ENCODE measurements at places on chromosomes 6 and 20.

DNA sequence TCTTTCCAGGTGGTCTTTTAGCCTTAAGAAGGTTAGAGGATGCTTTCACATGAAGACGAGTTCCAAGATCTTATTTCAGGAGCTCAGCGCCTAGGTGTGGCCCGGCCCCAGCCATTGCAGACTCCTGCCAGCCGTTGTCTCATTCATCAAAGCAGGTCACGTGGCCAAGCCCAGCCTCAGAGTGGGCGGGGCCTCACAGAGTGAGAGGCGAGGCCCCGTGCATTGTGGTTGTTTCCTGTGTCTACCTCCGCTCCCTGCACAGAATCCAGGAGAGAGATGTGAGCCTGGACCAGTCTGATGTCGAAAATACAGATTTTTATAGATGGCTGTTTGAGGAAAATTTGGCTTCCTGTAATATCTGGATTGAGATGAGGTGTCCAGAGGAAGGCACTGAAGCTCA is 49.2 kb upstream of the CST5 start:
- DNase-seq, result no peak

DNA sequence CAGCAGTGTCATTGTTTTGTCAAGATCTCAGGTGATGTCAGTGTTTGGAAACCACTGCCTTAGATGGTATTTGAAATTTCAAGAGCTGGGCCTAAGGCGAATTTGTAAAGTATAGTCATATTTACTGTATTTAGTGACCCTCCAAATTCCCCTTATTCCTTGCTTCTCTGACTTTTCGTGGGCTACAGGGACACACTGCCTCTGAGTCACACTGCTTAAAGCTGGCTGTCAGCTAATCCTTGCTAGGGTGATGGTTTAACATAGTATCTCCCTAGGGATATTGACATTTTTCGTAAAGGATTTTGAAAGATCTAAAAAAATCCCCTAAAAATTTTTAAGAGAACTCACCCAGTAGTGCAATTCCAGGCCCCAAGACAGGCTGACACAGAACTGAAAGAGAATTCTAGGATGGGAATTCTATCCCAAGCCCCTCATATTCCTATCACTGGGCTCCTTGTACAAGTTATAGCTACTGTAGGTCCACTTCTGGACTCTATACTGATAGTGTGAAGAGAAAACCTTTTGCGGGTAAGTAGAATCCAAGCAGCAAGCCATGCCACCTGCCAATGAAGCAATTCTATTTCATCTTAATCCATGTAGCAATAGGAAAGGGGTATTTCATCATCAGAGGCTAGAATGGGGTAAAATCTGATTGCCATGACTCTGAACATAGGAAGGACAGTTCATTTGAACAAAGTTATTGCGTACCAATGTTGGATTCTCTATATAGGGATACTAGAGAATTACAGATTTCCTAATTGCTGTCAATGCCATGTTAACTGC is 4.3 kb downstream of the BMP6 start:
- no peak for DNase-seq

DNA sequence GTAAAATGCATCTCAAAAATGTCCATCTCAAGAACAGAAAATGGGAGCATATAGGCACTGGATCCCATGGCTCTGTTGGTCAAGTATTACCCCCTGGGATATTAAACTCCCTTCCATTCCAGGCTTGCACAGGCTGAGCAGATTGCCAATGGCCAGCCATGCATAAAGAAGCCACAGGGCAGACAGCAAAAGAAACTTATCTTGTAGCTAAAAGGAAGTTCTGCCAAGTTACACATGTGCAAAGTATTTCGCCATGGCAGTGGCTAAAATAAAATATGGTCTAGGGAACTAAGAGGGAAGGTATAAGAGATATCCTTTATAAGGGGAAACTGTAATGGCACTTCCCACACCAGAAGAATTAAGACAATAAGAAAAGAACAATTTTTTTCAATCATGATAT is 415.6 kb upstream of the BTBD3 start:
- no peak for DNase-seq

DNA sequence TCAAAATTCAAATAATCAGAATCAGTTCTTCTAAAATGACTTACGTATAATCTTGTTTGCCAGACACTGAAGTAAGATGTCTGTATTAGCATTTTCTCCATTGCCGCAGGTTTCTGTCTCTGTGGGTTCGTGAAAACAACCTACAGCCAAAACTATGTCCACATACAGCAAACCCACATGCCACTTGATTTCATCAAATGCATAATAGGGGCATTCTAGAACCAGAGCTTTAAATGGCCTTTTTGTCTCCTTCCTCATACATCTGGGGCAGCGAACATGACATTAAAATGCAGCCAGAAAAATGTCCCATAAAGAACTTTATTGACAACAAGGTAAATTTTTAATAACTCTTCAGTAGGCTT is 90.2 kb upstream of the QKI start:
- no peak for DNase-seq

DNA sequence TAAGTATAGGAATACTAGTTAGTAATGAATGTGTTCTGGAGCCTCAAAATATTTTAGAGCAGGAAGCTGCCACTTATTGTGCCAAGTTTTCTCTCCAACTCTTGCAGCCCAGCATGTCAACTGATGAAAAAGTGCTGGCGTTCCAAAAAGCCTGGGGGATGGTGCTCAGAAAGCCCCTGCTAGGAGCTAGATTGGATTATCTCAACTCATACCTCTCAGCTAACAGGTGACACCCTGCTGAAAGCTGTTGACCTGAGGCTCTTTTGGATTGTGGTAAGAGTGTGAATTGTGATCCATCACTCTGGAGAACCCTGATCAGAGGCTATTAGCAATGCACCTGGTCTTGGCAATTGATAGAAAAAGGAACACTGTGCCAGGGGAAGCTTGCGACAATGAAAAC is 580.4 kb downstream of the EYS start:
- DNase-seq, result no peak

DNA sequence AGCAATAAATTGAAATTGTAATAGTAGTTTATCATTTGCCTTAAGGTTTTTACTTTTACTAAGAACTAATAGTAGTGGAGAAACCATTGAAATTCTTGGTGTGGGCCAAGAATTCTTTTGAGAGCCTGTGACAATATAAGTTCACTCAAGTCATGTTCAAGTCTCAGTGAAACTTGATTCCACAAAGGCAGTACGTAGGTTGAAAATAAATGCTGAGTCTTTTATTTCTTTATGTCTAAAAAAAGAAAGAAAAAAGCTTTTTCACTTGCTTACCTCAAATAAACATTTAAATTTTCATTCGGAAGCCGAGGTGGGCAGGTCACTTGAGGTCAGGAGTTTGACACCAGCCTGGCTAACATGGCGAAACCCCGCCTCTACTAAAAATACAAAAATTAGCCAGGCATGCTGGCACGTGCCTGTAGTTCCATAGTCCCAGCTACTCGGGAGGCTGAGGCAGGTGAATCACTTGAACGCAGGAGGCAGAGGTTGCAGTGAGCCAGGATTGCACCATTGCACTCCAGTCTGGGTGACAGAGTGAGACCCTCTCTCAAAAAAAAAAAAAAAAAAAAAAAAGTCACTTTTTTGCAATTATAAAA is 57.8 kb upstream of the NELFCD start:
- no peak for DNase-seq

- no peak for DNase-seq
Measured at GRCh38 chr6:143329323-143329722, 121.2 kb downstream of the ADAT2 start.

DNA sequence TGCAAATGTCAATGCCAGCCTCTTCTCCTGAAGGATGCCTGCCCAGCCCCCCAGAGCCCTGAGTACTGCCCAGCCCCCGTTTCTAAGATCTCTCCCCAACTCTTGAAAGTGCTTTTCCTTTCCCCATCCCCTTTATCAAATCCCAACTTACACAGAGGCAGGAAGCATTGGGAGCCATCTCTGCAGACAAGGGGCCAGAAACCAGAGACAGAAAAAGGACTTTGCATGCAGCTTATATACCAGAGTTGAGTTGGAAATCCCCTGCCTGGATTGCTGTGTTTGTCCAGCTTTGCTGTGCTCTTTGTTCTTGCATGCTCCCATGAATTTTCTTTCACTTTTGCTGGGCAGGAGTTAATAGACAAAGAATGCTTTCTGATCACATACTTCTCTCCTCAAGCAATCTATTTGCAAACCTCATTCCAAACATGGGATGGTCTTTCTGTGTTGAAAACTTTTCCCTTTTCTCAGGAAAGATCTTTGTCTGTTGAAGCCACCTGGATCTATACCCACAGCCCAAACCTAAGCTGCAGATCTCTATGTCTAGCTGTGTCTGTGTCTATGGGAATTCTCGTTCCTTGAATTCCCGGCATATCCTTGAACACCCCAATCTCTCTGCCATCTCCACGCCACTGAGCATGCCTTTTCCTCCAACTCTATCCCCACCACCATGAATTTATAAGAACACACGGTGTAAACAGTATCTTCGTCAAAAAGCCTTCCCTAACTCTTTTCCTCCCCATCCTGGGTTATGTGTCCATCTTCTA is at the start of gene UBD:
Gene UBD, minus strand, starts transcription at position 209 of the 764 bp plus-strand sequence. Its CDS starts 31 bp downstream, at position 178.
- DNase-seq, result no peak

DNA sequence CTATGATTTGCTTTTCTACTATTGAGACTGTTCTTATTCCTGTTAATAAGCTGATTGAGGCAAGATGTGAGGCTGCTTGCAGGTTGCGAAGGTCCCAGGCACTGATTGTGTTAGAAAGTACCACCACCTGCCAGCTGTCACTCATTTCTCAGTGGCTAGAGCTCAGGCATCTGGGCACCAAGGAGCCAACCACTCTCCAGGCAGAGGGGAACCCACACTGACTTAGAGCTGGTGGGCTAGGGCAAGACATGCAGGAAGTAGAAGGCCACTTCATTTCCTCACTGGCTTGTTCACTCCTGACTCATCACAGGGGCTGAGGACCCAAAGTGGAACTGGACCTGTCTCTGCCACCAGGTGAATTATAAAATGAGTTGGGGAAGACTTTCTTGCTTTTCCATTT is 7.8 kb upstream of the DLL1 start:
- no peak for DNase-seq

GRCh38 chr6:16623731-16624130 is 137.5 kb downstream of the ATXN1 start:
- no peak for DNase-seq

GRCh38 chr6:154106251-154106650 is 67.2 kb downstream of the OPRM1 start:
- no peak for DNase-seq

DNA sequence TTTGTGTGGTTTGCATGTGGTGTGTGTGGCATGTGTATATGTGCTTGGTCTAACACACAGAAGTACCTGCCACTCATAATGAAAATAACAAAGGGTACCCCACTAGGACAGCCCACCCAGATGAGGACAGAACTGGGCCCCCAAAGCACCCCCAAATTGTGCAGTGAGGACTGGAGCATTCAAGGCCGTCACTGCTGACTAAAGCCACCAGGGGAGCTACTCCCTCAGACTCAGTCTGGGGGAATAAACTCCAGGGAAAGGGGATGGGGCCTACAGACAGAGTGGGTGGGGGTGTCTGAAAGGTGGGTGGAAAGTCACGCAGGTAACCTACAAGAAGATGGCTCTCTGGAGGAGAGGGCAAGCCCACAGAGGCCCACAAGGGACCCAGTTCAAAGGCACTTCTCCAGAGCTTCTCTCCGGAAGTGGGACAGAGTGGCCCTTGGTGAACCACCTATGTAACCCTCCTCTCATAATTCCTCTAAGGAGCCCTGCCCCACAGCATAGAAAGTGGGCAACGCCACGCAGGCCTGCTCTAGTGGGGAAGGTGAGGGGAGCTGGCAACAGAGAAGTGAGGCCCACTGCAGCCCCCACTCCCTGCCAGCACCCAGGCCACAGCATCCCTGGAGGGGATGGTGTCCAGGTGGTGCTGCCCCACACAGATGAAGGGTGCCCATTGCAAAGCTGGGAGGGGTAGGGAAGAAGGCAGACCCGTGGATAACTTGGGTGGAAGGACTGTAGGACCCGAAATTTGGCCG is 122.8 kb upstream of the MAFB start:
- DNase-seq, result no peak

DNA sequence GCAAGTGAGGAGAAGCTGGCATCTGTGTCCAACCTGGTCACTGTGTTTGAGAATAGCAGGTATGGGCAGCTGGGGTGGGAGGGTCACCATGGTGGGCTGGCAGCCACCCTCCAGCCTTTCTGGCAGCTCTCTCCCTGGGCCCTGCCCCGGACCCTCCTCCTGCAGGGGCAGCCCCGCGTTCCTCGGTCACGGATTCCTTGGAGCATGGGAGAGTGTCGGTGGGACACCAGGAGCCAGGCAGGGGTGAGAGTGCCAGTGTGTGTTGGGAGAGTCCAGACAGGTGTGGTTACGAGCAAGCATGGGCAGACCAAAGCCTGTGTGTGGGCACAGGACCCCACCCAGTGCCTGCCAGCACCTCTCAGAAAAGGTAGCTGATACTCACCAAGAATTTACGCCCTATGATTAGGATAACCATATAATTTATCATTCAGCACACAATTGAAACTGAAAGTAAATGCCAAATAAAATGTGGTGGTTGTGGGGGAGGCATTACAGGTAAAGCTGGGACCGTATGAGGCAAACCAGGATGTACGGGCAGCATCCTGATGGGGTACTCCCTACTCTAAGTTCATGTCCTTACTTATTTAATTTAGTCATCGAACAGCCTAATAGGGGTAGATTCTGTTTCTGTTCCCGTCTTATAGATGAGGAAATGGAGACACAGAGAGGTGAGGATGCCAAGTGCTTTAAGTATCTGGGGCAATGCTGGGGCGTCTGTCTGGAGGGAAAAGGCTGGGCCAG is 542 bp downstream of the FGD2 start:
- DNase-seq, result no peak

GRCh38 chr6:26487466-26487865 is 12.6 kb upstream of the BTN1A1 start:
- no peak for DNase-seq

DNA sequence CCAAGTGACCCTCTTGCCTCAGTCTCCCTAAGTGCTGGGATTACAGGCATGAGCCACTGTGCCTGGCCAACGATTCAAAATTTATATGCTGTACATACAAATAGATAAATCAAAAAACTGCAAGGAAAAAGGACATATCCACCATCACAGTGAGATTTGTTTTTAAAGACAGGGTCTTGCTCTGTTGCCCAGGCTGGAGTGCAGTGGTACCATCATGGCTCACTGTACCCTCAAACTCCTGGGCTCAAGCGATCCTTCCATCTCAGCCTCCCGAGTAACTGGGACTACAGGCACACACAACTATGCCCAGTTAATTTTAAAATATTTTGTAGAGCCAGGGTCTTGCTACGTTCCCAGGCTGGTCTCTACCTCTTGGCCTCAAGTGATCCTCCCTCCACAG is 61.5 kb downstream of the MAP3K7 start:
- no peak for DNase-seq

GRCh38 chr6:104431096-104431495 is 428.6 kb downstream of the HACE1 start:
- no peak for DNase-seq

- DNase-seq, result no peak
Measured at GRCh38 chr20:3847429-3847940, 851 bp downstream of the MAVS start.

GRCh38 chr20:33914919-33915318 is 78.8 kb upstream of the RALY start:
- no peak for DNase-seq

- no peak for DNase-seq
Measured at GRCh38 chr20:48056218-48056617, 270.9 kb upstream of the SULF2 start.

Measured in GM04504 (cell line).